Inflammatory macrophage treated with lipopolysaccharide for 4 hours (primary cell): ENCODE measurements at places on chromosomes 2 and 18.

DNA sequence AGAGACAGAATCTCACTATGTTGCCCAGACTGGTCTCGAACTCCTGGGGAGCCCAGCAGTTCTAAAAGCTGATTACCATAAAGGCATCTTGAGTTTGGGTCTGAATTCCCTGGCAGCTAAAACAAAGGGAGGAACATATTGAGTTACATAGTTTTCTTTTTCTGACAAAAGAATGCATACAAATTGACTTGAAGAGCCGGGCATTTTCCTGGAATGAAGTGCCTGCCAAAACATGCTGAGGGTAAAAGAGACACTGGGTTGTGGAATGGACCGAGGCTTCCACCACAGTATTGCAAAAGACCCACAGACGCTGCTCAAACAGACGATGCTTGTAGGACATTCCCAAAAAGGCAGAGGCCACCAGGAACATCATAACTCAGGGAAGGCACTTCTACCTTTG, 35.1 kb upstream of the ROCK2 start:
- DNase-seq, result no peak

GRCh38 chr2:117562654-117563053, 251.8 kb upstream of the DDX18 start:
- no peak for DNase-seq

DNA sequence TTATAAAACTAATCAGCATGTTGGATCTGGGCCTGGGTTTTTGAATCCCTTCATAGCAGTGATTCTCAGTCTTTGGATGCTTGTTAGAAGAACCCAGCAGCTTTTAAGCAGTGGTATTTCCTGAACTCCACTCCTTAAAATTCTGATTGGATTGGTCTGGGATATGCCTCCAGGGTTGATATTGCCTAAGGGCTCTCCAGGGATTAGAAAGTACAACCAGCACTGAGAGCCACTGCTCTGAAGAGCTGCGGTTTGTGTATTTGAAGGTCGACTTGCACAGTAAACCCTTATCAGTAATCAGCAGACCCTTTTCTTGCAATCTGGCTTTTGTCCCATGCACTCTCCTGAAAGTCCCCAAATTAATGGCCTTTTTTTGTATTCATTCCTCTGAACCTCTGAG, 17.0 kb upstream of the RBMS1 start:
- no peak for DNase-seq

DNA sequence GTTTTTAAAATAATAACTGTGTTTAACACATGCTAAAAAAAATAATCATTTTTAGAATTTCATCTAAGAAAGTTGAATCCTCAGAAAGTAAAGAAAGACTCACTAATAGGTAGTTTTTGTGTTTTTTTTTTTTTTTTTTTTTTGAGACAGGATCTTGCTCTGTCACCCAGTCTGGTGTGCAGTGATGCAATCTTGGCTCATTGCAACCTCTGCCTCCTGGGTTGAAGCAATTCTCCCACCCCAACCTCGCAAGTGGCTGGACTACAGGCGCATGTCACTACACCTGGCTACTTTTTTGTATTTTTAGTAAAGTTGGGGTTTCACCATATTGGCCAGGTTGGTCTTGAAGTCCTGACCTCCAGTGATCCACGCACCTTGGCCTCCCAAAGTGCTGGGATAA, 7.1 kb downstream of the CKAP2L start:
- peak; percentile 67 for DNase-seq

GRCh38 chr18:79877163-79878091, 74.0 kb downstream of the SLC66A2 start:
- DNase-seq, result no peak

DNA sequence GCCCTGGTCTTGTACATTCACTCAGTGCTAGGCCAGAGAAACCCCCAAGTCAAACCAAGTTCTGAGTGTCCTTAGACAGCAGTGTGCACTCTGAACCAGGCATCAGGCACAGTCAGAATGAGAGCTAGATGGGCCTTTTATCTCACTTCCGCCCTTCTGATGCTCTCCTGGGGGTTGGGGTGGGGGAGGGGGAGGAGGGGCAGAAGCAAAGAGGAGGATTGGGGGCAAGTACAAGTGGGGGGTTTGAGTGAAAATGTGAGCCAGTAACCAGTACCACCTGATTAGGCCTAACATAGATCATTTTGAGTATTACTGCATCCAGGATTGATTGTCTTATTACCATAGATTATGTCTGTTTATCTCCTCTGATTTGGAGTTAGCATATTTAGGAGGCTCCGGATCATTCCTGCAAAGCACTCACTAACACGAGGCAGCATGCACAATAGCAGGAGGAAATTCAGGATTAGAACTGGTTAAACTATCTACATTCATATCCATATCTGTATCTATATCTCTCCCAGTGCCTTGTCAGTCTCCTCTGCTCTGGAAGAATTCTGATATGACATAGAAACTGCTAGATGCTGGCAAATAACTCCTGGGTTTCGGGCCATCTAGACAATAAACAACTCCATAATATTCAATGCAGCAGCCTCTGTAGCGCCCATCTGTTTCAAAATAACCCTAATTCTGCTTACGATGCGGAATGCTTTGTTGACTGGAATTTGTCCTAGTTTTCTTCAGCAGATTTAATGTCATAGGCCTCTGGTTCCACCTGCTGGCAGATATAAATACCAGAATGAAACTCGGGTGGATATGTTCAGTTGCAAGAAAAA, 149.1 kb downstream of the RHBDD1 start:
- DNase-seq, result peak; percentile 20

DNA sequence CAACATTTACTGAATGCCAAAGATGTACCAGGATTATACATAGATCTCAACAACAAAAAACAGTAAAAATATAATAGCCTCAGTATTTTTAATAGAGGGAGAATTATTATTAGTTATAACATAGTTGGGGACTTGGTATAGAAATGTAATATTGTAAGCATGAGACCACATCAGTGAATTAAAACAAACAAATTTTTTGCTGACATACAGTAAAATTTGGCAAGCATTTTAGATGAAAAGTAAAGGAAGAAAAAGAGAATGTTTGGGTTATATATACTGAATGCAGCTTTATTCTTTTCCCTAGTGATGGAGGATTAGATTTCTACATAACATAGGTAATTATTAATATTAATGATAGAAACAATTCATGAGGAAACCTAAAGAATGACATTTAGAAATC, 10.9 kb downstream of the CPS1 start:
- DNase-seq, result no peak

DNA sequence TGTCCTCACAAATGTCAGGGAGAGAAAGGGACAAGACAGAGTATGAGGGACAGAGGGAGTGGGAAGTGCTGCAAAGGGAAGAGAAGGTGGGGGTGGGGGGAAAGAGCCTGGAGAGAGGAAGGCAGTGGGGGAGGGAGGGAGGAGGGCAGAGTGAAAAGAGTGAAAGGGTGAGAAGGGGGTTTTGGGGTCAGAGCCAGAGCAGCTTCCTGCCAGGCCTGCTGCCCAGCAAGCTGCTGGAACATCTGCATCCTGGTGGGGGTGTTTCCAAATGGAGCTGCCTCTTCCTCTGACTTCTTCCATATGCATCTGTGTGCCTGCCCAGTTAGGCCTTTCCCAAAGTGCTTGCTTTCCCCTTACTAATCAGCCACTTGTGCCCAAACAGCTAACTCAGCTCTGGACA, 94.3 kb upstream of the CELF4 start:
- no peak for DNase-seq

DNA sequence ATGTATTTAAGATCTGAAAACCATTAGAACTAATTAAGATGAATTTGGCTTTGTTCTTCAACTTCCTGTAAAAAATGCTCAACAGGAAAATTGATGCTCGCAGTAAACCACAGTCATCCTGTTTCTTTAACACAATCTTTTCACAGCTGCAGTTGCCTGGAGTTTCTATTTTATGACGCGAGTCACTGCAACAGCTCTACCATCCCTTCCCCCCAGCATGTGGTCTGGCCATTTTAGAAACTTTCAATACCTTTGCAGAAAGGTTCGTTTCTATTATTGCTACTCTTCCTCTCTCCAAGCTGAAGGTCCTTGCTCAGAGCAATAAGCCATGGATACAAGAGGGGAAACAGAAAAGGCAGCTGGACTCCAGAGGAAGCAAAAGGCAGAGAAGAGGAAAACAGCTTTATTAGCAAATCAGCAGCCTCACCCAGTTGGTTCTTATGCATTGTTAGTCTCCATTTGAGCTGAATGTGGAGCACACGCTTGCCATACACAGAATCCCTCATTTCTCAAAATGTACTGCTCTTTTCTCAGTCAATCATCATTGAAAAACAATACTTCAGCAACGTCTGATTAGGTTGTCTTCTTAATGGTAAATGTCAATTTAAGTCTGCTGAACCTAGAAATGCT, 3.9 kb downstream of the WIPF1 start:
- DNase-seq, result peak; percentile 81

GRCh38 chr18:332721-333510, 65.1 kb upstream of the THOC1 start:
- DNase-seq, result no peak

- DNase-seq, result no peak
These were observed 183.9 kb upstream of the KLHL14 start for GRCh38 chr18:32956591-32957315.

DNA sequence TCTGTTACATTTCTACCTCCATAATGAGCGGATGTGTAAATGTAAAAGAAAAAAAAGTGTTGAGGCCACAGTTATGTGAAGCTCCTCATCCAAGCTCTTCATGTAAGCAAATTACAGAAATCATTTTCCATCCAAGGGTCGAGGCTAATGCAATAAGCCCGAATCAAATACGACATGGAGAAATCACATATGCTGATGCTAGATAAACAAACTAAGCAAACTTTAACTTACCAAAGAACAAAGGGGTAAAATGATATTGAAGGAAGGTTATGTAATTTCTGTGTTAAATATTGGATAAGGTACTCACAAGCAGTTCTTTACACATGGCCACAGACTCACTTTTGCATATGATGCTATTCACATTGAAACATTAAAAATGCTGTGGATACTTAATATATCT, 310.2 kb upstream of the ID2 start:
- DNase-seq, result no peak

DNA sequence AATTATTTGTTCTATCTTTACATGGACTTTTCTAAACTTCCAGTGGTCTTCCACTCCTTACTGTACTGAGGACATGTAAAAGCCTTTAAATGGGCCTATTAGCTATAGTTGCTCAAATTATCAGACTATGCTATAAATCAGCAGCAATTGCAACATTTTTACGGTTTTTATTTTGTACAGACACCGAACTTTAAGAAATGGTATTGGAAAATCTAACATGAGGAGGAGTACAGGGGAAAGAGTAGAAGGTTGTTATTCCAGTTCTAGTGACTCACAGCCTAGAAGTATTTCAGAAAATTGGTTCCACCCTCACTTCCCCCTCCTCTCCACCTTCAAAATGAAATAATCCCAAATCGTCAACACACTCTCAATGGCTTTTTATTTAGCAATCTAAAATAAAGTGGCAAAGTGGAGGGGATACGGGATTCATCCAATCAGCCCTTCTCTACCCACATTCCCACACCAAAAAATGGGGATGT, 1.1 kb downstream of the NCKAP1 start:
- DNase-seq, result no peak

- no peak for DNase-seq
These were observed 221.4 kb downstream of the ACTR3 start for GRCh38 chr2:114111329-114111728.

GRCh38 chr18:50607378-50607926, 47.6 kb downstream of the MAPK4 start:
- DNase-seq, result no peak

- DNase-seq, result no peak
These were observed 118.8 kb upstream of the LHCGR start for GRCh38 chr2:48874282-48874681.

GRCh38 chr2:231152800-231153557, 28.1 kb upstream of the HTR2B start:
- DNase-seq, result no peak

GRCh38 chr2:36843838-36844237, 122.5 kb downstream of the STRN start:
- DNase-seq, result no peak

DNA sequence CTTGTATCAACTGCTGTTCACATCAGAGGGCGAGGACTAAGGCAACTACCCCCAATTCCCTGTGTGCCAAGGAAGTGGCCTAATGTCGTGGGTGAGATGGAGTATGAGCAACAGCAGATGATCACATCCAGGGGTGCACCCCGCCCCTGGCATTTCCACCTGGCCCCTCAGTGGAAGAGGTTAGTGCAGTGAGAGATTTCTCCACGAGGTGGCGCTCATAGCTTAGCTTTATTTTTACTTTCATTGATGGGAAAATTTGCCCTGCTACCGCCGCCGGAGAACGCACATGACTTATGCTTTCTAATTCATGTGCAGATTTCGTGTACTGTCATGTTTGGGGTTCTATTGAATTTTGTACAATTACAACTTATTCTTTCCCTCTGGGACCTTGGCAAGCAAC, 470.6 kb upstream of the MEX3C start:
- peak; percentile 42 for DNase-seq

- no peak for DNase-seq
These were observed 846.2 kb downstream of the SLC4A3 start for GRCh38 chr2:220473611-220474010.

GRCh38 chr2:43759195-43759594, 14.6 kb upstream of the DYNC2LI1 start:
- no peak for DNase-seq

GRCh38 chr2:28649481-28650265, 102.0 kb upstream of the PPP1CB start:
- DNase-seq, result peak; percentile 71

DNA sequence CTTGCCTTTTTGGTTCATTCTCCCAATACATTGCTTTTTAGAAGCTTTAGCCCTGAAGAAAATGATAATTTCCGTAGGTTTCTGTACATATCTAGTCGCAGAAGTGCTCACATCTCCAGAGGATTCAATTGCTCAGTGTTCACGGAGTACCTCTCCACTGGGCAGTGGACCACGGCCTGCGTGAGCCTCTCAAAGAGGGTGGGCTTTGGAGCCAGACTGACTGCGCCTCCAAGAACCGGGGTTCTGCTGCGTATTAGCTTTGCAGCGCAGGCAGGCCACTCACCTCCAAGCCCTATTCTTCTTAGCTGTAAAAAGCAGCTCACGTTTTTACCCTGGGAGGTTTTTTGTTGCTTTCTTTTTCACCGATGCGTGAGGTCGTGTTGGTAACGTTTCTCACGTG, 35.4 kb downstream of the NTSR2 start:
- no peak for DNase-seq

- DNase-seq, result no peak
These were observed 64.0 kb upstream of the ACKR3 start for GRCh38 chr2:236505648-236506047.

- no peak for DNase-seq
These were observed 260.4 kb downstream of the METTL4 start for GRCh38 chr18:2310886-2311285.

DNA sequence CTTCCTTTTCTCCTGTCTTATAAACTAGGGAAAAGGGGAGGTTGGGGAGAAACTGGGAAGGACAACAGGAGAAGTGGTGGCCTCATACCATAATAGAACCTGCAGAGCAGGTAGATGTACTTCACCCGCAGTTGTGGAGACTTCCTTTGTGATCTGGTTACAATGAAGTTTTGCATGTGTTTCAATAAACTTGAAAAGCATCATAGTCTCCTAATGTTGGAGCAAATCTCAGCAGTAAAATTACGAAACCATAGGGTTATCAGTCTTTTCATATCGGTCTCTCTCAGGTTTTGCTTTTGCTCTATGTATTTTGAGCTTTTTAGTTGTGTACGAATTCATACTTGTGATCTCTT, 30.5 kb downstream of the ANO7 start:
- DNase-seq, result no peak

GRCh38 chr2:18242716-18243115, 317.7 kb downstream of the RDH14 start:
- no peak for DNase-seq
